ENCODE measurements at places on chromosomes 11 and 22. TPM values are rescaled to one million over a fixed set of nuclear protein-coding genes. Genes with fewer than 3 reads are reported as not detected.

The ADORA2A gene
- 9.9 TPM for total RNA-seq

The VSTM5 gene
- 2.5 TPM for total RNA-seq

The OLFML1 gene
- 28.6 TPM for total RNA-seq

The C11orf52 gene
- 1.6 TPM for total RNA-seq

The OR51E1 gene
- total RNA-seq = 1.0 TPM

Data from uterus (tissue), 4 donors.